Activated T-cell treated with anti-CD3 and anti-CD28 coated beads, Interleukin-2, amount 50 U/mL, for 48 hours (primary cell): ENCODE measurements at places on chromosomes 16 and 17.
A peak's percentile ranks its signal among the peaks of the same experiment; 100 is the strongest.

GRCh38 chr16:85847036-85847435, 47.5 kb downstream of the COX4I1 start:
- DNase-seq = no peak

DNA sequence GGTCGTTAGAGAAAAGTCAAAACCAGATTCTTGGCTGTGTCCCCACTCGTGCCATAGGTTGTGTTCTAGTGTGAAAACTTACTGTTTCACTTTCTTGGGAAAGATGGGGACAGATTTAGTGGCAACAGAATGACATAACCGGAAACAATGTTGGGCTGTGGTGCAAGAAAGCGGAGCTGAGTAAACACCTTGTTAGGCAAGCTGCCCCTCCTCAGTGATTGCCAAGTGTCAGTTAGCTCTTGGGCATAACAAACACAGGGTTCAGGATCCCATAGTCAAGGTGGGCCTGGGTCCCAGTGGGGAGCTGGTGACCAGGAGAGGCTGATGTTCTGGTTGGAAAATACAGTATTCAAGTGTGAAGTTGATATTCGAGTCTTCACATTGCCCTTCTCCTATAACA, 15.4 kb downstream of the UBN1 start:
- DNase-seq = no peak

- peak; percentile 78 for DNase-seq
Observed at GRCh38 chr17:29292992-29293889, 707 bp downstream of the NUFIP2 start.

DNA sequence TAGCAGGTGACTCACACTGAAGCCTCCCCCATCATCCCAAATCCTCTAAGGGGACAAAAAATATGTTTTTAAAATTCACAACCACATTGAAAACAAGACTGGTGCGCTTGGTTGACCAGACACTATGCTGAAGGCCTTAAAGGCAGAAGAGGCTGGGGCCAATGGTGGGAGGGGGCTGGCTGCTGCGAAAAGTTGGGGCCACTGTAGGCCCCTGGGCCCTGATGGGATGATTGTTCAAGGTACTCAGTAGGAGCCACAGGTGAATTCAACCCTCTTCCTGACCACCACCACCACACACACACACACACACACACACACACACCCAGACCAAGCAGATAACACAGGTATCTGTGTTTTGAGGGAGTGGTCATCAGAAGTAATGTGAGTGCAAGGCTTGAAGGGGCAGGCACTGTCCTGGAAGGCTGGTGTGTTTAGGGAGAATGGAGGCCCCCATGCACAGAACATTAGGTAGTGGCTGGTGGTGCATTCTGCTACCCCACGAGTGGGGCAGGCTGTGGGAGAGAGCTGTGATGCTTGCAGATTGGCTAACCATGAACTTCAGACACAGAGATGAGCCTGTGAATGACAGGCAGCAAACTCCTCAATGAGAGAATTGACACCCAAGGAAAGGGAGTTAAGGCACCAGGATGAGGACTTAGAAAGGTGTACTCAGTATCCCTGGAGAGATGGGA, 55.0 kb downstream of the NT5M start:
- no peak for DNase-seq

DNA sequence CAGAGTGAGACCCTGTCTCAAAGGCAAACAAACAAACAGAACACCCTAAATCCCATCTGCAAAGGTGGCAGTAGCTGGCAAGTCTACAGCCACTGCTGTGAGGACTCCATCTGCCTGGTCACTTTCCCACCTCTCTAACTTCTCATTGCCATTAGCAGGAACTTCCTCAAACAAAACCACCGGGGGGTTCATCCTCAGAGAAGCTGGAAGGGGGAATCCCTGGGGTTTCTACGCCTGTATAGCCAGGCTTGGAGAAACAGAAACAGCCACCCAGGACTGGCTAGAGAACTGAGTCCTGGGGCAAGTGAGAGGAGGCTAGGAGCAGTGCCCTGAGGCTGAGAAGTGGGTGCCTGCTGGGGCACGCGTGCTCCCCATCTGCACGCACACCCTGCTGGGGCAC, 7.3 kb downstream of the RPH3AL start:
- DNase-seq = no peak

- no peak for DNase-seq
Observed at GRCh38 chr17:933312-934073, 46.1 kb downstream of the NXN start.

DNA sequence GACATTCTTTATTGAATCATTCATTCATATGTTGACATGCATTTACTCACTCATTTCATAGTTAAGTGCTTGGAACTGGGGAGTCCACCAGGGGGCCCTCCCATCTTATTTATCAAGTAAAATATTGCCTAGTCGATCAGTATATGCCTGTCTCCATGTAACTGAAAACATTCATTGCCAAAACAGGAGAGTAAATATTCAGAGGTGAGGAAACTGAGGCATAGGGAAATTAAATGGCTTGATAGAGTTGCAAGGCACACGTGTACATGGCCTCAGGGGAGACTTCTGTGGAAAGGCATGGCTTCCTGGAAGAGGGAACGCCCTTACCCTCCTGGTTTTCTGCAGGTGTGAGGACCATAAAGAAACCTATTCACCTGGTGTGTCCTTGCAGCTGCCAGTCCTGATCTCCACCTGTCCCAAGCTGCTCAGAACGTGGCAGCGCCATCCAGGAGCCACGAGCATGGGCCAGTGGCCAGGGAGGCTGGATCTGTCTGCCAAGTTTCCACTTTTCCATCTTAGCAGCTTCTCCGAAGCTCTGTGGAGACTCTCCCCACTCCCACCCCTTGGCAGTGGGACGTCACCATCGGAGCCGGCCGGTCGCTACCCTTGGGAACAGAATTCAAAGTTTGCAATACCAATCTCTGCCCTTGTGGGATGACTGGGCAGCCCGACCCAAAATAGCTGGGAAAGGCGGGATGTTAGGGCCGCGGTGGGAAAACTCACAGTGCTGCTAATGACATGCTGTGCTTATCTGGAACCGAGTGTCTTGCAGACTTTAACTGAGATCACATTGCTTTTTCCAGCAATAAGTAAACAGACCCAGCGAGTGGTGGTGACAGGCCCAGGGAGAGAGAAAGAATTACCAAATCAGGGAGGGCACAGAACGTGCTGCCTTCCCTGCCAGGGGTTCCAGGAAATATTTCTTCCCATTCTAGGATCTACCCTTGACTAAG, 4.1 kb upstream of the C1QTNF1 start:
- peak; percentile 60 for DNase-seq
